ENCODE measurements at places on chromosomes 6 and 20. TPM values are rescaled to one million over a fixed set of nuclear protein-coding genes. Genes with fewer than 3 reads are reported as not detected.

- no peak for DNase-seq
Observed at GRCh38 chr20:22925613-22925983, 109.5 kb upstream of the SSTR4 start.

DNA sequence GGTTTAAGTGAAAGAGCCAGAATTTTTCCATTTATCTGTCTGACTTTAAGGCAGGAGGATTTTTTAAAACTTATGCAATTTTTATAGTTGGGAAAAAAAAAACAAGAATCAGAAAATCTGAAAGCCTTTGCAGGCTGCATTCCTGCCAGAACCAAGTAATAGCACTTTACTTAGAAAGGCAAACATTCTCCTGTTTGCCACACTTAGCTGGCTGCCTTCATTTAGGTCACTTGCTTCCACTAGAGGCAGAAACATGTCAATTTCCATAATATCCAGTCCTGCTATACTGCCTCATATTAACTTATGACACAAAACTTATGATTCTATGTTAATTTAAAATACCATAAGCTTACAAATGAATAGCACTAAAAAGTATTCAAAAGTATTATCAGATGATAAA lies 425.8 kb downstream of the FRK start:
- DNase-seq, result no peak

- DNase-seq, result no peak
Observed at GRCh38 chr20:46304852-46305251, 3.4 kb downstream of the CDH22 start.

GRCh38 chr20:12640251-12640650 lies 368.5 kb upstream of the SPTLC3 start:
- DNase-seq, result no peak

SAPCD1 gene
- polyA plus RNA-seq, result 4.7 TPM

- DNase-seq, result no peak
Observed at GRCh38 chr6:5163247-5163646, 78.1 kb downstream of the PPP1R3G start.
